ENCODE measurements at places on chromosomes 7 and 10.
A peak's percentile ranks its signal among the peaks of the same experiment; 100 is the strongest.

DNA sequence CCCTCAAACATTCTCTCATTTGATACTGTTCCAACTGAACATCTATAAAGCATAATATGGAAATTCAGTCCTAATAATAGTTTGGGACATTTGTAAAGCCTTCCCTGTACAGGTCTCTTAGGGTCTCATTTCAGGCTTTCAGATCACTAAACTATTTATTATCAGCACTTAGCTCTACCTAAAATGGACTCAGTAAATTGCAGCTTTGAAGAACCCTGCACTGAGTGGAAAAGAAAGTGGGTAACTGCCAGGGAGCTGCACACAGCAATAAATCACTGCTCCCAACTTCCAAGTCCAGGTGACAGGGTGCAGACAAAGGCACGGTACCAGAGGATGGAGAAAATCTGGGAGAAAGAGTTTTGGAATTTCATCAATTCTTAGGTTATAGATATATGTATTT lies 164.9 kb upstream of the AOAH start:
- no peak overlapping the region for H3K4me3 ChIP-seq
- peaks cover 82% of the 10 kb centered on the region for H3K36me3 ChIP-seq
- DNase-seq = no peak
- no peak overlapping the region for H3K27ac ChIP-seq
- no peaks in the 10 kb centered on the region for H3K27me3 ChIP-seq

DNA sequence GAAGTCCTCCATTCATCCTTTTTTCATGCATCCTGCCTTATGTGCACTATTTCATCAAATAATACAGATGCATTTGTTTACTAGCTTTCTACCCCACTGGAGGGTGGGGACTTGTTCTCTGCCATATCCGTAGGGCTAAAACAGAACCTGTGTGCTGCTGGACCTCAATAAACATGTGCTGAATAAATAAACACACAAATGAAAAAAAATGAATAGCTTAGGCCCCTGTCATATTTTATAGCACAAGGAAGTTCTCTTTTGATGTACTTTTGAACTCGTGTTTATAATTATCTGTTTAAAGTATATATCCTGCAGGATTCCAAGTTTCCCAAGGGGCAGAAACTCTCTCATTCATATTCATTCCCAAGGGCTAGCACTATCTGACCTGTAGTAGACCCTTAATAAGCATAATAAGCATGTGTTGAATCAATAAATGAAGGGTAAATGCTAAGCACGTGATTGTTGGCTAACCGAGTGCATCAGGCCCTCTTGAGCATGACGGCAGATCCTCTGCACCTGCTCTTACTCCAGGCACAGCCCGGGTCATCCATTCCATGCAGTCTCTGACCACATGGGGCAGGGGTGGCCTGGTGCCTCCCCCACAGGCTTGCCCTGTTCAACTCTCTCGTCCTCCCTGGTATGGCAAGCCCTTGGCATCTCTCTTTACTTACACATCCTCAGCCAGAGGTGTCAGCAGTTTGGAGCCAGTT lies 474.1 kb upstream of the ZMIZ1 start:
- no peak for DNase-seq
- H3K27ac ChIP-seq = no peak overlapping the region
- H3K4me3 ChIP-seq = no peak overlapping the region
- no peaks in the 10 kb centered on the region for H3K36me3 ChIP-seq
- no peaks in the 10 kb centered on the region for H3K4me1 ChIP-seq
- H3K27me3 ChIP-seq = peaks cover 6% of the 10 kb centered on the region

GRCh38 chr10:91694170-91694794 lies 61.4 kb upstream of the PPP1R3C start:
- H3K27me3 ChIP-seq = peaks cover 2% of the 10 kb centered on the region
- H3K36me3 ChIP-seq = no peaks in the 10 kb centered on the region
- no peak overlapping the region for H3K4me3 ChIP-seq
- H3K27ac ChIP-seq = no peak overlapping the region

DNA sequence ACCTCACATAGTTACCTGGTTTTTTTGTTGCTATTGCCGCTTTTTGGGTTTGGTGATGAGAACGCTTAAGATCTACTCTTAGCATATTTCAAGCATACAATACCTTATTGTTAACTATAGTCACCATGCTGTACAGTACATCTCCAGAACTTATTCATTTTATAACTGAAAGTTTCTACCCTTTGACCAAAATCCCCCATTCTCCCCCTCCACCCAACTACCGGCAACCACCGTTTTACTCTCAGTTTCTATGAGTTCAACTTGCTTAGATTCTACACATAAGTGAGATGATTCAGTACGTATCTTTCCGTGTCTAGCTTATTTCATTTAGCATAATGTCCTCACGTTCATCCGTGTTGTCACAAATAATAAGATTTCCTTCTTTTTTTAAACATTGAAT lies 86.7 kb upstream of the IL6 start:
- peaks cover 24% of the 10 kb centered on the region for H3K27me3 ChIP-seq
- no peak overlapping the region for H3K27ac ChIP-seq
- H3K4me3 ChIP-seq = no peak overlapping the region

- DNase-seq = no peak
- H3K27ac ChIP-seq = no peak overlapping the region
- H3K4me1 ChIP-seq = no peaks in the 10 kb centered on the region
Observed at GRCh38 chr7:54556121-54556520, 13.9 kb downstream of the VSTM2A start.

GRCh38 chr10:124657806-124658205 lies 86.4 kb downstream of the FAM53B start:
- H3K36me3 ChIP-seq = no peaks in the 10 kb centered on the region
- H3K4me1 ChIP-seq = peaks cover 20% of the 10 kb centered on the region
- H3K4me3 ChIP-seq = no peak overlapping the region

DNA sequence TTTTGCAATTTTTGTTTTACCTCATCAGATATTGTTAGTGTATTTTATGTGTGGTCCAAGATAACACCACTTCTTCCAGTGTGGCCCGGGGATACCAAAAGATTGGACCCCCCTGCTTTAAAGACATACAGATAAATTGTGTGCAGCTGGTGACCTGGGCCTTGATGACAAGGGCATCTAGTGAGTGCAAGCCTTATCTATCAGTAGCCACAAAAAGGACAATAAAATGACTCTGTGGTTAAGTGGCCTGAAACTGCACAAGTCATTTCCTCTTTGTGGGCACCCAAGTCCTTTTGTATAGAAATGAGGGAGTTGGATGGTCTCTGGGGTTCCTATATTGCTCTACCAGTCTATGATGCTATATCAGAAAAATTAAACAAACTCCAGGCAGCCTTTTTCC lies 98.1 kb downstream of the PARD3 start:
- peaks cover 5% of the 10 kb centered on the region for H3K4me1 ChIP-seq
- H3K27me3 ChIP-seq = peaks cover 2% of the 10 kb centered on the region
- H3K4me3 ChIP-seq = no peak overlapping the region
- DNase-seq = no peak
- no peak overlapping the region for H3K27ac ChIP-seq
- H3K36me3 ChIP-seq = no peaks in the 10 kb centered on the region

- H3K27ac ChIP-seq = peak overlapping the region; percentile 99
- DNase-seq = peak; percentile 38
- peak overlapping the region; percentile 94 for H3K4me3 ChIP-seq
Observed at GRCh38 chr7:92835851-92836488, 403 bp downstream of the CDK6 start.

GRCh38 chr10:60323162-60323561 lies 66.5 kb downstream of the ANK3 start:
- DNase-seq = no peak
- H3K4me1 ChIP-seq = no peaks in the 10 kb centered on the region
- no peaks in the 10 kb centered on the region for H3K36me3 ChIP-seq
- no peak overlapping the region for H3K27ac ChIP-seq

DNA sequence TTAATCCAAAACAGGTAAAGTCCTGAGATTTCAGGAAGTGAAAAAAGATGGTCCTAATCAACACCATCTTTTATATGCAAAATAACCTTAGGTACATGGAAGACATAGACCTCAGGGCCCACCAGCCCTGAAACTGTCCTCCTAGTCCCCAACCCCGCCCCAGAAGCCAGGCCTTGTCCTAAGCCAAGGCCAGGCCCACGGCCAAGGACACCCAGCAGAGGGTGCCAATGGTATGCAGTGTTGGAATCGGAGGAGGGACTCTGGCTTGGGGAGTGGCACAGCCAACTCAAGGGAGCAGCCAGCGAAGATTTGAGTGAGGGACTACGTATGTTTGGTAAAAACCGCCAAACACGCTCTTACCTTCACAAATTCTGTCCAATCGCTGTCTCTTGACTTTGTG lies 96.7 kb downstream of the ZRANB1 start:
- no peak for DNase-seq
- no peak overlapping the region for H3K27ac ChIP-seq
- H3K4me1 ChIP-seq = no peaks in the 10 kb centered on the region
- no peak overlapping the region for H3K4me3 ChIP-seq
- H3K27me3 ChIP-seq = no peaks in the 10 kb centered on the region

DNA sequence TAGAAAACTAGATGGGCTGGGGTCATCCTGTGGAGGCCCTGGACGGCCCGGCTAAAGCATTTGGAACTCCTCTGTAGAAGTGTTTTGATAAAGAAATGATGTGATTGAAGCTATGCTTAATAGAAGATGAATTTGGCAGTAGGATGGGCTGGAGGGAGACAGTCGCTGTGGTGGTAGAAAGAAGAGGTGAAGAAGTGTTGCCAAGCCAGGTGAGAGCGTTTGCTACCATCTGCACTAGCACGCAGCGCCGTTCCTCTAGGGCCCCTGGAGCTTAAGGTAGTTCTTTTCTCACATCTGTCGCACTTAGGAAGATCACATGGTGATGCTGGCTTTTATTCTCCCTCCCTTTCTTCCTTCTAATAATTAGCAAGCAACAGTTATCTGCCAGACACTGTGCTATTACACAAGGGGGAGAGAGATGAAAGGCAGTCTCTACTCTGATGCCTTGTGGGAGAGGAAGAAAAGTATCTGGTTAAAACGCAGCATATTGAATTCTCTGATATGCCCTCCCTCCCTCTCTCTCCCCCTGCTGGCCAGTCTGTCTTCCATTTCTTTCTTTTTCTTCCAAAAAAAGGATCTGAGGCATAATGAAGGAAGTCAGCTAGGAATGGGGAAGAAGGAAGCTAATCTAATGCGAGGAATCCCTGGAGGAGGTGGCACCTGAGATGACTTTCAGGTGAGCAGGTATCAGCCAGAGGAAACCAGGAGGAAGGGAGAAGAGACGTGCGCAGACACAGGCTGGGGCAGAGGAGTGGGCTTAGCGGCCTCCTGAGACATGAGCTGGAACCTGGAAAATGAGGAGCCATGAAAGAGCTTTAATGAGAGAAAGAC lies 162.3 kb upstream of the KLF14 start:
- peak overlapping the region; percentile 37 for H3K4me3 ChIP-seq
- peak overlapping the region; percentile 86 for H3K27ac ChIP-seq
- H3K27me3 ChIP-seq = no peaks in the 10 kb centered on the region
- peaks cover 89% of the 10 kb centered on the region for H3K36me3 ChIP-seq
- DNase-seq = no peak

DNA sequence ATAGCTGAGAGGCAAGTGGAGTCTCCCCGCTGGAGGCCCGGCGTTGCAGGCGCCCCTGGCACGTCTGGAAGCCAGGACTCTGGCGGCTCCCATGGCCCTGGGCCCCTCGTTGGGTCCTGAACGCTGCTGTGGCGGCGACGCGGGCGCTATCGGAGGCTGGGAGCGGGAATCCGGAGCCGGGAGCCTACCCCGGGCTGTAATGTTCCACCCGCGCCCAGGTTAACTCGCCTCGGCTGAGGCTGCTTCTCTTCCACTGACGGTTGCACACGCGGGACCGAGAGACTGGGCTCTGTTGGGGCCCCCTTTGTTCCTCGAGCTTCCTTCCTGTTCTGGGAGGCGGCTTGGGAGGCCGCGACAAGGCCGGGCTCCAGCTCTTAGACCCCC lies 1.3 kb upstream of the HOXA5 start:
- no peak overlapping the region for H3K4me3 ChIP-seq
- H3K4me1 ChIP-seq = peaks cover 2% of the 10 kb centered on the region
- DNase-seq = no peak
- peaks cover 35% of the 10 kb centered on the region for H3K27me3 ChIP-seq
- H3K27ac ChIP-seq = no peak overlapping the region

DNA sequence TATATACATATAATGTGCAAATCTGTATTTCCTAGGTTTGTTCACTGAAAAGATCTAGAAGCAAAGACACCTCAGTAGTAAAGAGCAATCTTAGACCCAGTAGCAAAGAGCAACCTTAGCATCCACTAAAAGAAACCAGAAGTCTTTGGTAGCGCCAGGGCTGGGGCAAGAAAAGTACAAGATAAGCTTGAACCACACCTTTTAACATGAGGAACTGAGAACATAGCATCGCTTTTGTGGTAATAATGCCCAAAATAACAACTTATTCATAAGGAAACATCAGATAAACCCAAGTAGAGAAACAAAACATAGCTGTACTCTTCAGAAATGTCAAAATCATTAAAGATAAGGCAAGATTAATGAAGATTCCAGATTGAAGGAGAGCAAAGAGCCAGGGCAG lies 173.4 kb downstream of the IMMP2L start:
- no peaks in the 10 kb centered on the region for H3K36me3 ChIP-seq
- no peak overlapping the region for H3K27ac ChIP-seq
- H3K4me3 ChIP-seq = no peak overlapping the region
- no peaks in the 10 kb centered on the region for H3K4me1 ChIP-seq

DNA sequence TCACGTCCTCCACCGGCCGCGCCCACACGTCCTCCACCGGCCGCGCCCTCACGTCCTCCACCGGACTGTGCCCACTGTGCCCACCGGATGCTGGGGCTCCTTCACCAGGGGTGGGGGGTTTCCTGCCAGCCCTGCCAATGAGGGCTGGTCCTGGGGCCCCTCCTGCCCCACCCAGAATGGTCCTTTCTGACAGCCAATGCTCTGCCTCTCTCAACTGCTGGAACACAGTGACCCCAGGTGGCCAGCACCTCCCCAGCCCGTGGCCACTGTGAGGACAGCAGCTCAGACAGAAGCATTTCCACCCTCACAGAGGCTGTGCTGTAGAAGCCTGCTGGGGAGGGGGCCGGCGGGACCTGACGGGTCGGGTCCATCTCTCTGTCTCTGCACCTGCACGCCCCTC lies 90.1 kb upstream of the DNAAF5 start:
- peaks cover 7% of the 10 kb centered on the region for H3K4me1 ChIP-seq
- no peaks in the 10 kb centered on the region for H3K36me3 ChIP-seq
- no peaks in the 10 kb centered on the region for H3K27me3 ChIP-seq
- H3K4me3 ChIP-seq = no peak overlapping the region
- no peak overlapping the region for H3K27ac ChIP-seq

DNA sequence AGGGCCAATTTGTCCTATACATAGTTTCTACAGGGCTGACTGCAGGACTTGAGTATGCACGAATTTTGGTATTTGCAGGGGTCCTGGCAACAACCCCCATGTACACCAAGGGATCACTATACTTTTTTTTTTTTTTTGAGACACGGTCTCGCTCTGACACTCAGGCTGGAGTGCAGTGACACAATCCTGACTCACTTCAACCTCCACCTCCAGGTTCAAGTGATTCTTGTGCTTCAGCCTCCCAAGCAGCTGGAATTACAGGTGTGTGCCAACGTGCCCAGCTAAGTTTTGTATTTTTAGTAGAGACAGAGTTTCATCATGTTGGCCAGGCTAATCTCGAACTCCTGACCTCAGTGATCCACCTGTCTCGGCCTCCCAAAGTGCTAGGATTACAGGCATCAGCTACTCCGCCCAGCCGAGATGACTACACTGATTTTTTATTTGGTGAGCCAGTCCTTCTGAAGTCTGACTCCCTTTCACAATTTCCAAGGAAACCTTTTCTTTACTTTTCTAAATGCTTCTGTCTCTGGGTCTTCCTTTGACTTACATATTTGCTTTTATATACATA lies 19.8 kb downstream of the CFAP70 start:
- H3K36me3 ChIP-seq = no peaks in the 10 kb centered on the region
- H3K27ac ChIP-seq = no peak overlapping the region
- DNase-seq = no peak
- no peaks in the 10 kb centered on the region for H3K4me1 ChIP-seq
- H3K4me3 ChIP-seq = no peak overlapping the region

Measured in activated T-helper 2 cell treated with anti-CD3 and anti-CD28 coated beads, Interferon-gamma antibody, Interleukin-2, Interleukin-4, amounts not matched to agents 10 μg/mL and 5 μg/mL and 100 μg/mL, durations not matched to agents 14 hours and 24 hours and 36 hours (primary cell).